Activated CD4-positive, alpha-beta T cell treated with anti-CD3 and anti-CD28 coated beads for 36 hours (primary cell): ENCODE measurements at places on chromosomes 5 and 9. TPM values are rescaled to one million over a fixed set of nuclear protein-coding genes. Genes with fewer than 3 reads are reported as not detected.

The ARL10 gene
- 15.6 TPM for total RNA-seq

DNA sequence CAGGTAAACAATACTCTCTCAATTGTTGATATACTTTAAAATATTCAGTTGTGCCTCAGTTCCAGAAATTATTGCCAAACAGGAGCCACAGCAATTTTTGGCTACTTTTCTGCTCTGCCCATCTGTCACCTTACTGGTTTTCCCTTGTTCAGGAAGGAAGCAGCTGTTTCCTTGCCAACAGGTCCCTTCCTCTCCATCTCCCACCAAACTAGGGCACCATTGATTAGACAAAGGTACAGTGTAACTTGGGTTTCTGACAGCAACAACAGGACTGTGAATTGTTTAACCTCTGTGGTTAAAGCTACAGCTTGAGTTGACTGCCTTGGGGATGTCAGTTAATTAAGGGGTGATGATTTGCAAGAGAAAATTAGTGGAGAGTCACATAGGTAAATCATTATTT is 76.9 kb downstream of the PIP5K1B start:
- no peak overlapping the region for H3K27ac ChIP-seq
- DNase-seq, result no peak
- H3K4me1 ChIP-seq, result peaks cover 14% of the 10 kb centered on the region
- peak overlapping the region; percentile 44 for H3K4me3 ChIP-seq

DNA sequence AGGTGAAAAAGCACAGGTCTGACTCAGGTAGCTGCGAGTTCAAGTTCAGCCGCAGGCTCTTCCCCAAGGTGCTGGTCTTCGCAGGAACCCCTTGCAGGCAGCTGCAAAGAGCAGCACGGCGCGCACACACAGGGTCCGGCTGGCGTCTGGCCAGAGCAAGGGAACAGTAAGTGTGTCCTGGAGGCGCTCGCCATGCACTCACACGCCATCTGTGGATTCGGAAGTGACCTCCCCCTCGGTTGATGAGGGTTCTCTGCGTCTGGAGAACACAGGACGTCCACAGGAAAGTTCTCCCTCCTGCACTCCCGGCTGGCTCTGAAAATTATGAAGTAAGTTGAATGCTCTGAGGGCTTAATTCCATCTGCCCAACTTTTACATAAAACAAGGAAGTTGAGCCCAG is 14.0 kb upstream of the EGFL7 start:
- no peaks in the 10 kb centered on the region for H3K4me1 ChIP-seq
- H3K27ac ChIP-seq, result no peak overlapping the region
- H3K36me3 ChIP-seq, result no peaks in the 10 kb centered on the region
- DNase-seq, result peak; percentile 4
- H3K4me3 ChIP-seq, result no peak overlapping the region

- no peaks in the 10 kb centered on the region for H3K36me3 ChIP-seq
- peaks cover 2% of the 10 kb centered on the region for H3K4me1 ChIP-seq
- H3K27me3 ChIP-seq, result peaks cover 14% of the 10 kb centered on the region
- DNase-seq, result peak; percentile 12
Observed at GRCh38 chr9:99595796-99596195, 225.9 kb upstream of the NR4A3 start.

The CCDC180 gene
- total RNA-seq, result 1.3 TPM

DNA sequence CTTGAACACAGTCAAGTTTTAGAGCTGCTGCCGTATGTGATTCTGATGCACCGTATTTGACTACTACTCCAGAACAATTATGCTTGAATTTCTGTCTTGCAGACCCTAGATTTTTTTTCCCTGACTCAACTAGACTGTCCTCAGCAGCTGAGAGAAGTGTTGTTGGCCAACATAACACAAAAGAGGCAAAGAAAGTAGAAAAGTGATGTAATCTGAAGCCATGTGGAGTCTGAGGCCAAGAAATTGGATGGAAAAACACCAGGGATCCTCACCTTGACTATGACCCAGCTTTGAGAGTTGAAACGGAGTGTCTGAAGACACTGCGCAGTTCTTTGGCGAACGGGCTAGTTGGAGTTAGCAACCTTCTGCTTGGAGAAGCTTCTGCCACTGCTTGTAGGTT is 36.3 kb upstream of the FGF1 start:
- no peak overlapping the region for H3K4me3 ChIP-seq
- H3K4me1 ChIP-seq, result peaks cover 12% of the 10 kb centered on the region
- no peaks in the 10 kb centered on the region for H3K36me3 ChIP-seq
- no peak for DNase-seq
- no peak overlapping the region for H3K27ac ChIP-seq

DNA sequence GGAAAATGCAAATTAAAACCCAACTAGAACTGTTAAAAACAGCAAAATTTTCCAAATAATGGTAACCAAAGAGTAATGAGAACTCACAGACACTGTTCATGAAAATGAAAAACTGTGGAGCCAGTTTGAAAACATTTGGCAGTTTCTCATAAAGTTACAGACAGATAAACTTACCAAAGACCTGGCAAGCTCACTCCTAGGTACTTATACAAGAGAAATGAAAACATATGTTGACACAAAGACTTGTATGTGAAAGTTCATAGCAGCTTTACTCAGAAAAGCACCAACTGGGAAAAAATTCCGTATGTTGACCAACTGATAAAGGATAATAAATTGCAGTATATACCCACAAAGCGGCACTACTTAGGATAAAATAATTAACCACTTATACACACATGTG is 10.3 kb downstream of the ZNF782 start:
- H3K36me3 ChIP-seq, result peaks cover 78% of the 10 kb centered on the region
- no peak for DNase-seq
- no peaks in the 10 kb centered on the region for H3K27me3 ChIP-seq
- peaks cover 30% of the 10 kb centered on the region for H3K4me1 ChIP-seq
- no peak overlapping the region for H3K27ac ChIP-seq

DNA sequence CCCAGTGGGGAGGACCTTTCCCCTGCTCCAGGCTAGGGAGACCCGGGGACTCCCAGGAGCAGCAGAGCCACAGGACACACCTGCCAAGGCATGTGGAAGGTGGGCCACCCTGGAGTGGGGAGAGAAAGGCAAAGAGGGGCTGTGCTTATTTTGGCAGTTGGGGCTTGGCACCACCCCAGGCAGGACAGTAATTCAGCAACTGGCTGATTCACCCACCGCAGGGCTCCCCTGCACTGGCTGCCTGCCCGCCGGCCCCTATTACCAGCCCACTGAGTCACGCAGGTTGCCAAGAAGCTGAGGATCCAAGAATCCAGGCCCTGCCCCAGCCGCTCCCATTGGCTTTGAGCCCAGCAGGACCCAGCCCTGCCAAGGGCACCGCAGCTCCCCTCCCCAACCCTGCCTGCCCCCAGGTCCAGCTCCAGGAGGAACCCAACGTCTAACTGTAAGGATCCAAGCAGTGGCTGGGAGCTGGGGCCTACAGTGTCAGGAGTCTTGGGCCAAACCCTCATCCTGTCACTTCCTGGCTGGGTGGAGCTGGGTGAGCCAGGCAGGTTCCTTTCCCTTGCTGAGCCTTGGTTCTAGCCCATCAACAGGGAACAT is 14.2 kb upstream of the RALGDS start:
- no peaks in the 10 kb centered on the region for H3K27me3 ChIP-seq
- DNase-seq, result peak; percentile 88
- peaks cover 74% of the 10 kb centered on the region for H3K4me1 ChIP-seq
- H3K27ac ChIP-seq, result peak overlapping the region; percentile 98
- peaks cover 13% of the 10 kb centered on the region for H3K36me3 ChIP-seq

GRCh38 chr5:157175071-157175612 is 5.5 kb upstream of the ITK start:
- peak overlapping the region; percentile 31 for H3K4me3 ChIP-seq
- H3K27ac ChIP-seq, result peak overlapping the region; percentile 86
- H3K4me1 ChIP-seq, result peaks cover 87% of the 10 kb centered on the region
- no peaks in the 10 kb centered on the region for H3K27me3 ChIP-seq

The KCNIP1 gene
- not detected for total RNA-seq

GRCh38 chr5:44002381-44002901 is 386.8 kb downstream of the FGF10 start:
- no peaks in the 10 kb centered on the region for H3K4me1 ChIP-seq
- no peak overlapping the region for H3K4me3 ChIP-seq
- H3K27me3 ChIP-seq, result no peaks in the 10 kb centered on the region
- no peaks in the 10 kb centered on the region for H3K36me3 ChIP-seq
- DNase-seq, result no peak

DNA sequence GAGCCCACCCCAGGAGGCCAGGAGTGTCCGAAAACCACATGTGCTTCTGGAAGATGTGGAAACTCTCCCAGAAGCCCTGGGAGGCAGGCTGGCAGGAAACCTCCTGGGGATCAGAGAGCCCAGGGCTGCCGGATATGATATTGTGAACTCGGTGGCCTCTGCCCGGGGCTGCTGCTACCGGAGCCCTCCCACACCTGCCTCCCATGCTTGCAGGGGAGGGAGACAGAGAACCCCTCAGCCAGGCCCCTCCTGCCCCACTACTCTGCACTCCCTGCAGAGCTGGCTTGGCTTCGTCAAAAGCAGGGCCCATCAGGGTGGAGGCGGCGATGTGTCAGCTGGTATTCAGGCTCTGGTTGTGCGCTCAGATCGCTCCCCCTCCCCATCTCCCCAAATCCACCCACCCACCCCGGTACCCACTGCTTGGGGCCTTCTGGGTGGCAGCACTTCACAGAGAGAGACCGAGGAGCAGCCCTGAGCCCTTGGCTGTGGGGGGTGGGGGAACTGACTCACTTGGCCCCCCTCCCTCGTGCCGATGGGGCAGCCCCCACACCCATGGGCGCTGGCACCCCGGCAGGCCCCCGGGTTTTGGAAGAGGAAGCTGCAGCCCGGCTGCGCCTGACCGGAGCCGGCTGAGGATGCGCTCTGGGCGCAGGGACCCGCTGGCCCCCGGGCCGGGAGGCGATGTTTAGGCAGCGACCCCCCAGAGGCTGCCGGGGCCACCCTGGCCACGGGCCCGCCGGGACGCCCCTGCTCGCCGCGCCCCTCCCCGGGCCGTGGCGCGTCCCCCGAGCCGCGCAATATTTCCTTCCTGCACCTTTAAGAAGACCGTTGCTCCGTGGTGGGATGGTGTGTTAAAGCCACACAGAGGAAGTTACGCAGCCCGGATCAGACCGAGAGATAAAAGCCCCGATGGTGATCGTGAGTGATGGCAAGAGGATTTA is 786 bp upstream of the NTNG2 start:
- peak overlapping the region; percentile 78 for H3K4me3 ChIP-seq
- no peaks in the 10 kb centered on the region for H3K36me3 ChIP-seq
- H3K27ac ChIP-seq, result no peak overlapping the region
- DNase-seq, result peak; percentile 70

- no peak overlapping the region for H3K4me3 ChIP-seq
- peak; percentile 67 for DNase-seq
- H3K27me3 ChIP-seq, result peaks cover 28% of the 10 kb centered on the region
- peaks cover 8% of the 10 kb centered on the region for H3K4me1 ChIP-seq
- no peaks in the 10 kb centered on the region for H3K36me3 ChIP-seq
Observed at GRCh38 chr9:93827545-93828330, 127.4 kb downstream of the BARX1 start.

GRCh38 chr9:77534376-77535057 is 113.6 kb downstream of the GNA14 start:
- no peak overlapping the region for H3K27ac ChIP-seq
- no peaks in the 10 kb centered on the region for H3K36me3 ChIP-seq
- no peak for DNase-seq
- H3K27me3 ChIP-seq, result peaks cover 7% of the 10 kb centered on the region

GRCh38 chr5:156800929-156801328 is 49.2 kb upstream of the PPP1R2B start:
- no peak overlapping the region for H3K27ac ChIP-seq
- DNase-seq, result no peak
- H3K4me1 ChIP-seq, result no peaks in the 10 kb centered on the region
- H3K4me3 ChIP-seq, result no peak overlapping the region
- H3K36me3 ChIP-seq, result no peaks in the 10 kb centered on the region

GRCh38 chr5:76818844-76819831 is at the start of gene F2RL1:
Gene F2RL1, plus strand, starts transcription at chr5:76819030. Its CDS starts 153 bp downstream, at chr5:76819183.
- DNase-seq, result peak; percentile 63
- H3K27ac ChIP-seq, result no peak within 1 kb of the TSS
- peaks cover 11% of the 10 kb centered on the region for H3K4me1 ChIP-seq
- peak within 1 kb of the TSS; percentile 74 for H3K4me3 ChIP-seq
- H3K36me3 ChIP-seq, result no peaks in the 10 kb centered on the region
- peaks cover 17% of the 10 kb centered on the region for H3K27me3 ChIP-seq

DNA sequence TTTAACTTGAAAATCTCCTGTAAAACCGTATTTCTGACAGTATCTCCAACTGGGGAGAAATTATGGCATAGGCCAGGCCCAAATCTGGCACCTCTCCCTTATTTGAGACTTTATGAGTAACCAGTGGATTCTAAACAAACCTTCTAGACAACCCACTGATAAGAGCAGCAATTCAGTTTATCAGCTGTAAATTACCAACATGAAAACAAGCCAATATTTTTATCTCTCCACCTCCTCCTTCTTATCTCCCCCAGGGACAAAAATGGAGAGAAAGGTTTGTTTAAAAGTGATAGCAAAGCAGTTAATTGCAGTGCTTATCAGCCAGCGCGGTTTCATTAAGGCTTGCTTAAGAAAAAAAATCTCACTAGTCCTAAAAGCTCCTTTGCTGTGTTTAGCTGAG is 53.8 kb downstream of the KCNV2 start:
- H3K4me1 ChIP-seq, result peaks cover 4% of the 10 kb centered on the region
- no peak for DNase-seq
- H3K27me3 ChIP-seq, result no peaks in the 10 kb centered on the region
- peak overlapping the region; percentile 43 for H3K27ac ChIP-seq
- no peak overlapping the region for H3K4me3 ChIP-seq

DNA sequence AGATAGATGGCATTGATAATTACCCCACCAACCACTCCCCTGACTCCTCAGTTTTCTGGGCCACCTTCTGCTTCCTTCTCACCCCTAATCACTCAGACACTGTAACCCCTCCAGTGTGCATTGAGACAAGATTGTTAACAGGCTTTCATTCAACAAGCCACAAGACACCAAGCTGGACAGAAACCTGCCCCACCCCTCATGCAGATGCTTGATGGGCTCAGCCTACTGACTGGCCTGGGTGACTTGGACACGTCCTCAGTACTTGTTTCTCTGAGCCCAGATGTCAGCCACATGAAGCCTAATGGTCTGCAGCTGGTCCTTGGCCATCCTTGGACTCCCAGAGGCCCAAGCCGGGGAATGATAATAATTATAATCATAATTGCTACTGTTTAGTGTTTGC is 71.4 kb upstream of the SMIM23 start:
- H3K36me3 ChIP-seq, result no peaks in the 10 kb centered on the region
- no peaks in the 10 kb centered on the region for H3K4me1 ChIP-seq
- peaks cover 5% of the 10 kb centered on the region for H3K27me3 ChIP-seq
- no peak overlapping the region for H3K27ac ChIP-seq

The CCDC152 gene
- 13.2 TPM for total RNA-seq

GRCh38 chr9:38727497-38728001 is 7.6 kb upstream of the FAM240B start:
- H3K27ac ChIP-seq, result no peak overlapping the region
- H3K4me3 ChIP-seq, result no peak overlapping the region
- DNase-seq, result no peak
- H3K36me3 ChIP-seq, result no peaks in the 10 kb centered on the region
- H3K4me1 ChIP-seq, result no peaks in the 10 kb centered on the region

DNA sequence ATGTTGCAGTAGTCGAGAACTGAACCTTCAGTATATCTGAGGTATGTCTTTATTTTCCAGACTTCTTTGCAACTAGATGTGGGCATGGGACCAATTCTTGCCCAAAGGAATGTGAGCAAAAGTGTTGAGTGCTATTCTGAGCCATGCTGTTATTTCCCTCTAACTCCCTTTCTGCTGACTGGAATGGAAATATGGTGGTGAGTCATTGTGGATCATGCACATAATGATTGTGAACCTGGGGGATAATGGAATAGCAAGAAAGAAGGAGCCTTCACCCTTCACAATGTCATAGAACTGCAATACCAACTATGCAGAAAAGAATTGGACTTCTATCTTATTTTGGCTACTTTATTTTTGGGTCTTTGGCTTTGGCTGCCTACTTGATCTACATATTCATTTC is 10.3 kb upstream of the DOCK2 start:
- H3K4me3 ChIP-seq, result no peak overlapping the region
- DNase-seq, result no peak
- no peak overlapping the region for H3K27ac ChIP-seq
- peaks cover 5% of the 10 kb centered on the region for H3K27me3 ChIP-seq
- H3K36me3 ChIP-seq, result no peaks in the 10 kb centered on the region
